ENCODE measurements at places on chromosomes 6 and 20. TPM values are rescaled to one million over a fixed set of nuclear protein-coding genes. Genes with fewer than 3 reads are reported as not detected.

TMEM74B gene
- 1.6 TPM for polyA plus RNA-seq

ULBP1 gene
- 0.47 TPM for polyA plus RNA-seq

- H3K4me1 ChIP-seq: no peaks in the 10 kb centered on the region
- no peaks in the 10 kb centered on the region for H3K36me3 ChIP-seq
- no peak overlapping the region for H3K27ac ChIP-seq
- no peak for DNase-seq
- no peak overlapping the region for H3K4me3 ChIP-seq
- H3K27me3 ChIP-seq: no peaks in the 10 kb centered on the region
These were observed 34.9 kb upstream of the EXOC2 start for GRCh38 chr6:727856-728255.

DNA sequence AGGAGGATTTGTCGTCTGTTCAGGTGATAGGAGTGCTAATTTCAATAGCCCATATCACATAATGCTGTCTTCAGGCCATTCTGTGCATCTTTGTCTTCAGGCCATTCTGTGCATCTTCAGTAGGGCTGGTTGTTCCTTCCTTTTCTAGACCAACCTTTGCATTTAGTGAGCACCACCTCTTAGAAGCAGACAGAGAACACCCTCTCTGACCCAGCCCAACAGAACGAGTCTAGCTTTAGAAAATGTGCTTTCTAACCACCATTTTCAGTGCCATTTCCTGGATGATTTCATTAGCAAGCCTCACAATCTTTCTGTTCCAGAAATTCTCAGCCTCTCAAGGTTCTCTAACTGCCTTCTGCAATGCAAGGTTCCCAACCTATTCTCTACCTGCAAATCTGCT is 215.3 kb upstream of the KCNQ5 start:
- no peak for DNase-seq
- H3K4me1 ChIP-seq: no peaks in the 10 kb centered on the region
- no peaks in the 10 kb centered on the region for H3K36me3 ChIP-seq
- H3K4me3 ChIP-seq: no peak overlapping the region

DNA sequence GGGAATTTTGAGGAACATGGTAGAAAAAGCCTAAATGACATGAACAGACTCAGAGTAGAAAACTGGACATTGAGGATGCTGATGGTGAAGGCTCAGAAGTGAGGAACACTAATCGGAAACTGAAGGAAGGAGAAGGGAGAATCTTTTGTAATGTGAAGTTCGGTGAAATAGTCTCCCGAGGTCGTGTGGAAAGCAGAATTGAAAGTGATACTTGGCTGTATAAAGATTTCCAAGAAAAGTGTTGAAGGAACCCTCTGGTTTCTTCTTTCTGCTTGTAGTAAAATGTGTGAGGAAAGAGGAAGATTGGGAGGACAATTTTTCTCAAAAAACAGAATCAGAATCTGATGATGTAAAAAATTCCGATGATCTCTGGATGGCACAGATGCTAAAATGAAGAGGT is 115.4 kb downstream of the LAMP5 start:
- no peak overlapping the region for H3K27ac ChIP-seq
- H3K4me1 ChIP-seq: no peaks in the 10 kb centered on the region
- H3K4me3 ChIP-seq: no peak overlapping the region
- DNase-seq: no peak
- no peaks in the 10 kb centered on the region for H3K27me3 ChIP-seq

- DNase-seq: peak; percentile 53
- no peaks in the 10 kb centered on the region for H3K4me1 ChIP-seq
- no peak overlapping the region for H3K27ac ChIP-seq
- H3K27me3 ChIP-seq: no peaks in the 10 kb centered on the region
- no peaks in the 10 kb centered on the region for H3K36me3 ChIP-seq
These were observed 84.8 kb downstream of the MRPL14 start for GRCh38 chr6:44042261-44042988.

SAMD5 gene
- polyA plus RNA-seq: 11.1 TPM

- H3K4me3 ChIP-seq: no peak overlapping the region
- DNase-seq: no peak
- H3K27me3 ChIP-seq: no peaks in the 10 kb centered on the region
- H3K4me1 ChIP-seq: no peaks in the 10 kb centered on the region
- H3K27ac ChIP-seq: no peak overlapping the region
- no peaks in the 10 kb centered on the region for H3K36me3 ChIP-seq
These were observed 48.0 kb downstream of the BMP7 start for GRCh38 chr20:57218489-57218888.

DNA sequence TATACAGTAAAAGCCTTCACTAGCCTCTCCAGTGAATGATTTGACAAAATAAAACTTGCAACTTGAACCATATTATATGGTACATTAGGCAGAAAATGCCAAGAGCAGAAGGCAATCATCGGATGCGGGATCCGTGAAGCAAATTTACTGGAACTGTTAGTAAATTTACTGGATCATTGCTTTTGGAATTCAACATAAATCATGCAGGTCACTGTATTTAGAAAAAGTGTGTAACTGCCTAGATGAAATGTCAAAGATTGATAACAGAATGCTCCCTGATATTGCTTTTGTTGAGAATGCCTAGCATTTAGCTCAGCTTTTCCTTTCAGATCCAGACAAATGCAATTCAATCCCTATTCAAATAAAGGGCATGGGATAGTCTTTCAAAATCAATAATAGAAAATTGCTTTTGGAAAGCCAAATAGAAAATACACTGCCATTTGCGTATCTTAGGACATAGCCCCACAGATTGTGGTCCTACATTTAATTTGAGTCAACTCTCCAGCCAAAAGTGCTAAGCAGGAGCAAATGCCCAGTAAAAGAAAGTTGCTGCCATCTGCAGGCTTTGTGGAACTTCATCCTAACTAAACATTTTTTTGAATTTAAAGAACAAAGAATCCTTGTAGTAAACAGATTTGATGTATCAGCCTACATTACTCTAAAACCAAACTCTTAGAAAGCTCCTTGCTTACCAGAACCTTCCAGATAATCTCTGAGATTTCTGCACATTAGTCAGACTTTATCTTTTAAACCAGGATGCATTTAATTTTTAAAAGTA is 109.5 kb upstream of the HSF2 start:
- no peaks in the 10 kb centered on the region for H3K4me1 ChIP-seq
- no peaks in the 10 kb centered on the region for H3K36me3 ChIP-seq
- H3K27ac ChIP-seq: no peak overlapping the region
- peak; percentile 40 for DNase-seq

GRCh38 chr6:15521582-15521981 is 141.2 kb downstream of the DTNBP1 start:
- peaks cover 30% of the 10 kb centered on the region for H3K36me3 ChIP-seq
- H3K27me3 ChIP-seq: no peaks in the 10 kb centered on the region
- DNase-seq: peak; percentile 15
- no peak overlapping the region for H3K4me3 ChIP-seq
- peaks cover 34% of the 10 kb centered on the region for H3K4me1 ChIP-seq
- peak overlapping the region; percentile 41 for H3K27ac ChIP-seq

MYLK2 gene
- not detected for polyA plus RNA-seq

DNA sequence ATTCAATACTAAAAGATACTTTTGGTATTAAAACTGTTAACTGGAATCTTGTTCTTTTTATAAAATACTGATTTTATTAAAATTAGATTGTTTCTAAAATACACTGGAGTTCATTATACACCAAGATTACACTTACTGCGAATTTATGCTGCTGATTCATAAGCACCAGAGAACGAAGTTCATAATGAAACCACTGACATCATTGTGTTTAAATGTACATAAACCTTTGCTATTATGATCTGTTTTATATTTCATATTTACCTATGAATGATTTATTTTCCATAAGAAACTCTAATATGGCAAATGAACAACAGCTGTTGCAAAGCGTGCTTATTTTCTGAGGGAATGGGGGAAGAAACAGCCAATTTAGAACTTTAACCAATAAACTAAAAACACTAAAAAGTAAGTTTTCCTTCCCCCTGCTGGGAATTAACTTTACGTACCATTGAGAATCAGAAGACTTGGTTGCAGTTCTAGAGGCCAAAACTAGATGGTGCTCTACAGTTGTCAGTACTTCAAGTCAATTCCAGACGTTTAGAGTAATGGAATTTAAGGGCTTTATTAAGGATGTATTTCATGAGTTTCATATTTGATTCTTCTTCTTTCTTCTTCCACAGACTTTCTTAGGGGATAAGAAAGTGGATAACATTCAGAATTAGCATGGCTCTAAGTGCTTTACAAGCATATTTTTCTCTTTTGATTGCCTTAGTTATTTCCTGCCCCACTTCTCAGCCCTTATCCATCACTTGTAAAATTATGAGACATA is 30.8 kb upstream of the COL19A1 start:
- no peak overlapping the region for H3K27ac ChIP-seq
- DNase-seq: no peak
- no peaks in the 10 kb centered on the region for H3K27me3 ChIP-seq
- H3K4me1 ChIP-seq: no peaks in the 10 kb centered on the region

GRCh38 chr20:54356801-54357200 is 118.6 kb upstream of the DOK5 start:
- H3K4me3 ChIP-seq: no peak overlapping the region
- H3K4me1 ChIP-seq: no peaks in the 10 kb centered on the region

GRCh38 chr6:139448051-139448649 is 73.7 kb upstream of the CITED2 start:
- H3K36me3 ChIP-seq: no peaks in the 10 kb centered on the region
- no peaks in the 10 kb centered on the region for H3K4me1 ChIP-seq
- DNase-seq: no peak
- H3K27me3 ChIP-seq: no peaks in the 10 kb centered on the region

DNA sequence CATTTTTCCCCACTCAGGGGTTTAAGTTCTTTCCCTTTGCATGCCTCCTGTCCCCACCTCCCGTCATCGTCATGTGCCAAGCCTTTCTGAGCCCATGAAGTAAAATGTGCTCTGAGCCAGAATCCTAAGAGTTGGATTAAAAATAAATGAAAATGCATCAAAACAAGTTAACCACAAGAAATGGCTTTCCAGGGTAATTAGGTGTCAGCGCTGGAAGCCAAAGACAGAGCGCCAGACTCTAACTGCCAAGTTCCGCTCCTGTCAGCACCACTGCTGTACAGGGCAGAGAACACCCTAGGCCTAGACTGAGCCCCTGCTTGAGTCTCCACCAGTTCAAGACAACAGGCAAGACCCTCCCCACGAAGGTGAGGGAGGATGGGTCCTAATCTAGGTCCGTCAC is 5.5 kb upstream of the C20orf202 start:
- H3K36me3 ChIP-seq: no peaks in the 10 kb centered on the region
- H3K4me3 ChIP-seq: no peak overlapping the region
- no peaks in the 10 kb centered on the region for H3K4me1 ChIP-seq
- H3K27ac ChIP-seq: no peak overlapping the region
- no peaks in the 10 kb centered on the region for H3K27me3 ChIP-seq

MATN4 gene
- 0.19 TPM for polyA plus RNA-seq

GRCh38 chr6:157151029-157151428 is 172.3 kb downstream of the TMEM242 start:
- no peak overlapping the region for H3K27ac ChIP-seq
- peaks cover 20% of the 10 kb centered on the region for H3K36me3 ChIP-seq
- peaks cover 4% of the 10 kb centered on the region for H3K4me1 ChIP-seq
- DNase-seq: no peak

- peak; percentile 44 for DNase-seq
- H3K27ac ChIP-seq: no peak overlapping the region
- H3K36me3 ChIP-seq: no peaks in the 10 kb centered on the region
- H3K4me3 ChIP-seq: no peak overlapping the region
- no peaks in the 10 kb centered on the region for H3K27me3 ChIP-seq
- no peaks in the 10 kb centered on the region for H3K4me1 ChIP-seq
These were observed 100.6 kb downstream of the PCSK2 start for GRCh38 chr20:17327185-17328148.

BPIFB1 gene
- not detected for polyA plus RNA-seq

DNA sequence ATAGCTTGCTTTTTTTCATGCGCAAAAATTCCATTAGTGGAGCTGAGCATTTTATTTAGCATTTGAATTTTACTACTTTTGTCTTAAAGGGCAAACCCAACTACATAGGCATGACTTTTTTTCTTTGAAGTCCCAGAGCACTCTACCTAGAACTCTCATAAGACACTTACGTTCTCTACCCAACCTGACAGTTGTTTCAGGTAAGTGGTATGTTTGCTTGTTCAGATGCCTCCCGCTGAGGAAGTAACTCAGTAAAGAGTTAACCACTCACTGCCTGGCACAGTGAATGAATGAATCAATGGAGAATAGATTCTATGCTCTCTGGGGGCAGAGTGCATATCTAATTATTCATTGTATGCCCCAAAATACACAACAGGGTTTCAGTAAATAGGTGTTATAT is 212.3 kb upstream of the PRDM1 start:
- H3K4me1 ChIP-seq: no peaks in the 10 kb centered on the region
- DNase-seq: no peak
- no peaks in the 10 kb centered on the region for H3K27me3 ChIP-seq
- H3K36me3 ChIP-seq: no peaks in the 10 kb centered on the region
- no peak overlapping the region for H3K4me3 ChIP-seq
- H3K27ac ChIP-seq: no peak overlapping the region

ITPA gene
- polyA plus RNA-seq: 81.1 TPM

GRCh38 chr6:79427721-79428120 is 109.5 kb downstream of the LCA5 start:
- DNase-seq: no peak
- H3K4me3 ChIP-seq: no peak overlapping the region
- no peak overlapping the region for H3K27ac ChIP-seq
- H3K36me3 ChIP-seq: no peaks in the 10 kb centered on the region
- no peaks in the 10 kb centered on the region for H3K4me1 ChIP-seq

DNA sequence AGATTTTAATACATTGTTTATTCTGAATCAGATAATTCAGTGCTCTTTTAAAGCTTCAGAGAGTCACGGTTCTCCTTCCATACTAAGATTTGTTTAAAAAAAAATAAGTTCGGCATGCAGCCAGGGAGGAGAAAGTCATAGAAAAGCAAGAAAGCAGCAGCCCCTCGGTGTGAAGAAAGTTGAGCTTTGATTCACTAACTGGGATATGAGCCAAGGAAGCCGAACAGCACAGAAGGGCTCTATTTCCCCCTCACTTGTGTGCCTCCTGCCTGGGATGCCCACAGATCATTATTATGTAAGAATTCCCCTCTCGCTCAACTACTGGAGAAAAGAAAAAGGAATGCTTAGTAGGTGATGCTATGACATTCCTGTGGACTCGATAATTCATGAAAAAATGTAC is 69.3 kb upstream of the SYNJ2 start:
- H3K27ac ChIP-seq: no peak overlapping the region
- H3K4me3 ChIP-seq: no peak overlapping the region
- no peaks in the 10 kb centered on the region for H3K27me3 ChIP-seq
- DNase-seq: peak; percentile 34

PPARD gene
- polyA plus RNA-seq: 13.2 TPM

GRCh38 chr20:62294516-62294915 is 8.3 kb upstream of the ADRM1 start:
- H3K27me3 ChIP-seq: no peaks in the 10 kb centered on the region
- no peak for DNase-seq
- H3K4me1 ChIP-seq: no peaks in the 10 kb centered on the region

WFDC5 gene
- not detected for polyA plus RNA-seq

GFRAL gene
- polyA plus RNA-seq: not detected

- H3K27ac ChIP-seq: peak overlapping the region; percentile 51
- no peaks in the 10 kb centered on the region for H3K4me1 ChIP-seq
- no peaks in the 10 kb centered on the region for H3K36me3 ChIP-seq
- DNase-seq: no peak
- peak overlapping the region; percentile 72 for H3K4me3 ChIP-seq
- H3K27me3 ChIP-seq: no peaks in the 10 kb centered on the region
These were observed 43.5 kb downstream of the PANK2 start for GRCh38 chr20:3932681-3933080.

All from kidney (tissue), 22 donors.